ENCODE measurements at places on chromosomes 11 and 22.

GRCh38 chr11:73384872-73385689 is 8.9 kb downstream of the RELT start:
- peak; percentile 56 for DNase-seq

- DNase-seq, result no peak
Measured at GRCh38 chr22:24209687-24210086, 28.4 kb downstream of the SUSD2 start.

DNA sequence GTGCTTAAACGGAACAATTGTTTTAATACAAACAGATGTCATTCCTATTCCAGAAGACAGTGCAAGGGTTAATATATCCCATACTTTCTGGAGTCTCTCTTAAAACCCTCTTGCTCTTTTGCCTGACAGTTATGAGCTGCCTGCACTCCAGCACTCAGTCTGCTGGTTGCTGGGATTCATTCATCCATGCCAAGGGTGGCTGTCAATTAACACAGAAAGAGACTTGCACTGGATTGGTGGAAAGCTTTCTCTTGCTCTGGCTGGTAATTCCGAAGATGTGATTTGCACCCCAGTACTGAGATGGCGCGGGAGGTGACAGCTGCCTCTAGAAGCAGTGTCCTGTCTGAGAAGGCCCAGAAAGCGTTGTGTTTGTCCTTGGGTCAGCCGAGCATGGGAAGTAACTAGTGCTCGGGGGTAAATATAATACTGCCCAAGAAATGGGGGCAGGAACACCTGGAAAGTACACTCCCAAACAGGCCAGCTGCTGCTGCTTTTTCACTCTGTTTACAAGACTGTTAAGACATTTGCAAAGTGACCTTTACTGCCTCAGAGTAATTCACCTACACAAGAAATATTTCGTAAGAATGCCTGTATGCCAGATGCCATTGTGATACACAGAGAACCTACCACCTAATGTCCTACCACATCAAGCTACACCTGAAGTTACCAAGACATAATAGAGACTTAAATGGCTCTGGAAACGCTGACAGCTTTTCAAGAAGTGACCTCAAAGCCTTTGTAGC is 20.5 kb downstream of the SCUBE2 start:
- no peak for DNase-seq

GRCh38 chr11:24356501-24356900 is 140.4 kb upstream of the LUZP2 start:
- DNase-seq, result no peak

- DNase-seq, result peak; percentile 45
Measured at GRCh38 chr11:122556605-122557004, 98.9 kb upstream of the UBASH3B start.

All from activated CD4-positive, alpha-beta T cell treated with anti-CD3 and anti-CD28 coated beads for 36 hours (primary cell).